ENCODE measurements at places on chromosomes 1 and 21.

- no peak for DNase-seq
These were observed 67.2 kb downstream of the SCCPDH start for GRCh38 chr1:246791303-246791918.

- DNase-seq, result no peak
These were observed 24.1 kb upstream of the NFASC start for GRCh38 chr1:204846546-204846945.

GRCh38 chr1:168834225-168834872 lies 105.3 kb upstream of the DPT start:
- DNase-seq, result no peak

DNA sequence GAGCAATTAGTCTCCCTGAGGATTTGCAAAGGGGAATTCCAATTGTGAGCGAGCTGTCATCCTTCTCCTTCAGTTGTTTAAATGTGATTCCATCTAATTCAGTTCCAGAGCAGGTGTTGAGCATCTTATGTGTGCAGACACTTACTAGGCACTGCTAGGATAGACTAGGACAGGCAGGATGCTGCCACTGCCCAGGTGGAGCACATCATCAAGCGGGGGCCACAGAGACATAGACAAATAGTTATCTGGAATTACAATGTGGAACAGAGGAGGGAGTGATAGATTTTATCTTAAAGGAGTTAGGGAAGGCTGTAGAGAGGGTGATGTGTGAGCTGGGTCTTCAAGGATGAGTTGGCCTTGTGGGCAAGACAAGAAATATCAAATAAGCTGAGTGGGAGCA lies 55.9 kb downstream of the CDC7 start:
- no peak for DNase-seq

- DNase-seq, result no peak
These were observed 85.7 kb downstream of the HMGB4 start for GRCh38 chr1:33949570-33949969.

GRCh38 chr1:180805316-180805715 lies 107.4 kb upstream of the KIAA1614 start:
- no peak for DNase-seq
